Stimulated activated CD4-positive, alpha-beta T cell treated with anti-CD3 and anti-CD28 coated beads, Interleukin-12 subunit alpha, Interleukin-12 subunit beta, amount 100 ng/mL, for 24 hours (primary cell): ENCODE measurements at places on chromosomes 5 and 9.

DNA sequence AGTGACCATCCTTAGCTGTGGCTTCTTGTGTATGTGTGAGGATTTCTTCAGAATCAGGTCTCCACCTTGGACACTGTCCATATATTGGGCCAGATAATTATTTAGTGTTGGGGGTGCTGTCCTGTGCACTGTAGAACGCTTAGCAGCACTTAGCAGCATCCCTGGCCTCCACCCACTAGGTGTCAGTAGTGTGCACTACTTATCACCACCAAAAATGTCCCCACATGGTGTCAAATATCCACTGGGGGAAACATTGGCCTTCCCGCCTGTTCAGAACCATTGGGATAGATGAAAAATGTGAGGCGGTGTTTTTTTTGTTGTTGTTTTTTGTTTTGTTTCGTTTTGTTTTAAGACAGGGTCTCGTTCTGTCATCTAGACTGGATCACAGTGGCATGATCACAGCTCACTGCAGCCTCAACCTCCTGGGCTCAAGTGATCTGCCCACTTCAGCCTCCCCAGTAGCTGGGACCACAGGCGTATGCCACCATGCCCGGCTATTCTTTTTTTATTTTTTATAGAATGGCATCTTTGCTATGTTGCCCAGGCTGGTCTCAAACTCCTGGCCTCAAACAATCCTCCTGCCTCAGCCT is 67.7 kb downstream of the TENT4A start:
- peak; percentile 20 for DNase-seq

GRCh38 chr5:68455216-68455615 is 239.7 kb downstream of the PIK3R1 start:
- DNase-seq, result no peak

DNA sequence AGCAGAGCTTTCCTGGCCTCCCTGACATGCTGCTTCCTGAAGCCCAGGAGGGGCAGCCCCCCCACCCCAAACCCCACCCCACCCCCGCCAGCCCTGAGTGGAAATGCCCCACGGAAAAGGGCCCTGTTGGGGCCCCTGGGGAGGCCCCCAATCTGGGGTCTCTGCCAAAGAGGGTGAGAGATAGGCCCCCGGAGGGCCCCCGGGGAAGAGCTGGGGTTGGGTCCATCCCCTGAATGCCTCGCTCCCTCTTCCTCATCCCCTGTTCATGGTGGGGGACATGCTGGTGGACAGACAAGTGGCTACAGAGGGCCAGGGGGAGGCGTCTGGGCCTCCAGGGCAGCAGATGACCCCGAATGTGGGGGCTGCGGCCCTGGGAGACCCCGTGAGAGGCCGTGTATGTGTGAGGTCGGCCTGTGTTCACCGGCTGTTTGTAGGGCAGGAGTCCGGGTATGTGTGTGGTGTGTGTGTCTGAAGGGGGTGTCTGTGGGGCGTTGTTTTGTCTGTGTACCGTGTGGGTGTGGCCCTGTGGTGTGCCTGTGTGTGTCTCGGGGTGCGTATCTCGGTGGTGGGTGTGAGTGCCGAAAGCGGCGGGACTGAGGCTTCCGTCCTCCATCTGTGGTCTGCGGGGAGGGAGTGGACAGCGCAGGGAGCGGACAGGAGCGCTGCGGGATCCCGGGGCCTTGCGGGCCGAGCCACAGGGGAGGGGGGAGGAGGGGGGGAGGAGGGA is 11.3 kb downstream of the C9orf50 start:
- DNase-seq, result no peak

DNA sequence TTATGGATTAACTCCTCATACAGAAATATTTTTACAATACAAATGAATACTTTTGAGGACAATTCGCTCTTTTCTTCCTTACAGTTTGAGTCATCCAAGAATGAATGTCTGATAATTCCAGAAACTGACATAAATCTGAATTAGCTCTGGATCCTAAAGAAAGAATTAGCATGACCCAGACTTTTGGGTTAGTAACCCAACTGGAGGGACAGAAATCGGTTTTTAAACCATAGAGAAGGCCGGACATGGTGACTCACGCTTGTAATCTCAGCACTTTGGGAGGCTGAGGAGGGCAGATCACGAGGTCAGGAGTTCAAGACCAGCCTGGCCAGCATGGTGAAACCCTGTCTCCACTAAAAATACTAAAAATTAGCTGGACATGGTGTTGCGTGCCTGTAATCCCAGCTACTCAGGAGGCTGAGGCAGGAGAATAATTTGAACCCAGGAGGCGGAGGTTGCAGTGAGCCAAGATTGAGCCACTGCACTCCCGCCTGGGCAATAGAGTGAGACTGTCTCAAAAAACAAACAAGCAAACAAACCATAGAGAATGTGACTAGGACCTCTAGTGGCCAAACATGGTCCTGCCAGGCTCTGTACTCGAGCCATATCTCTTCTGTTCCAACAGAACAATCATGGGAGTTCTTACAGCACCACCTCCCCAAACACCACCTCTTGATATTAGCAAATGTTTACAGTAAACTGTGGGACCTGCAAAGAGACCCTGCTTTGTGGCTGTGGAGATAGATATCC is 44.8 kb downstream of the LURAP1L start:
- DNase-seq, result no peak

DNA sequence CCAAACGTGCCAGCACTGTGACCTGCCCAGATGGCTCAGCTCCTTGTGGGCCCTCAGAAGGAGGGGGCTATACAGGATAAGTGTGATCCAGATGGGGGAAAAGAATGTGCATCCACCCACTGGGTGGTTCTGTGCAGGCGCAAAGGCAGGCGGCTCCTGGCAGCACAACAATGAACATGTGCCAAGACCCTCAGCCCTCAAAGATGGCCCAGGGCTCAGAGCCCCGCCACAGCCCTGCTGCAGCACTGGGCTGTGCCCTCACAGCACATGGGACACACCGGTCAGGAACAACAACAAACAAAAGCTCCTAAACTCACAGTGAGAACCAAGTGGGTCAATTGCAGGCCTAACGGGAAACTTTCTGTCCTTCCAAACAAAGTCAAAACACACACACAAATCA is 4.7 kb downstream of the SEMA4D start:
- DNase-seq, result no peak

GRCh38 chr5:77630114-77630680 is 8.3 kb downstream of the OTP start:
- DNase-seq, result no peak

- DNase-seq, result no peak
These were observed 11.8 kb downstream of the APTX start for GRCh38 chr9:32989660-32990059.

DNA sequence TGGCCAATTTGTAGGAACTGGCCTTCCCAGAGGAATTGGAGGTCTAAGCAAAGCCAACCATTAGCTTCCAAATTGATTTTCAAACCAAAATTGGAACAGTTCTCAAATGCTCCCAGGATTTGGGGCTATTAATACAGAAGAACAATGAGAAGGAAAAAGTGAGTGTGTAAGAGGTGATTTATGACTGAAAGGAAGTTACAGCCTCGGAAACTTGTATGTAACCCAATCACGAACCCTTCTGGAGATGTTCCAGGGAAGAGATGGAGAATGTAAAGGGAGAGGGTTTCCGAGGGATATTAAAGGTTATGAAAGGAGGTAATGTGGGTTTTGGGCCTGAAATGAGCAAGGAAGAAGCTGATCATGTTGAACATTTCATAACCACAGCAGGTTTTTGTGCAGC is 93.2 kb upstream of the CXCL14 start:
- DNase-seq, result no peak

- DNase-seq, result no peak
These were observed 47.6 kb upstream of the GRHPR start for GRCh38 chr9:37374892-37375291.

- DNase-seq, result no peak
These were observed 6.7 kb downstream of the GNG10 start for GRCh38 chr9:111668026-111668573.

DNA sequence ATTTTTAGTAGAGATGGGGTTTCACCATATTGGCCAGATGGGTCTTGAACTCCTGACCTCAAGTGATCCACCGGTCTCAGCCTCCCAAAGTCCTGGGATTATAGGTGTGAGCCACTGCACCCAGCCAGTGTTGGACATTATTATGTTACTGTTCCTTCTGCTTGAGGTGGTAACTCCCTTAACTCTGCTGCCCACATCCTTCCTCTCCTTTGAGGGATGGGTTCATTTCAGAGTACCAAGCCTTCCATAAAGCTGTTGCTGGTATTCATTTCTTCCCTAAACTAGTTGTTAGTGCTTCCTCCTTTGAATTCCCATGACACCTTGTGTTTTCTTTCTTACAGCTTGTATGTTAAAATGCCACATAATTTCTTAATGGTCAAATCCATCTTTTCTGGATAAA is 54.0 kb downstream of the CTNNA1 start:
- no peak for DNase-seq

- peak; percentile 12 for DNase-seq
These were observed 57.4 kb upstream of the PLPP6 start for GRCh38 chr9:4604678-4605095.

DNA sequence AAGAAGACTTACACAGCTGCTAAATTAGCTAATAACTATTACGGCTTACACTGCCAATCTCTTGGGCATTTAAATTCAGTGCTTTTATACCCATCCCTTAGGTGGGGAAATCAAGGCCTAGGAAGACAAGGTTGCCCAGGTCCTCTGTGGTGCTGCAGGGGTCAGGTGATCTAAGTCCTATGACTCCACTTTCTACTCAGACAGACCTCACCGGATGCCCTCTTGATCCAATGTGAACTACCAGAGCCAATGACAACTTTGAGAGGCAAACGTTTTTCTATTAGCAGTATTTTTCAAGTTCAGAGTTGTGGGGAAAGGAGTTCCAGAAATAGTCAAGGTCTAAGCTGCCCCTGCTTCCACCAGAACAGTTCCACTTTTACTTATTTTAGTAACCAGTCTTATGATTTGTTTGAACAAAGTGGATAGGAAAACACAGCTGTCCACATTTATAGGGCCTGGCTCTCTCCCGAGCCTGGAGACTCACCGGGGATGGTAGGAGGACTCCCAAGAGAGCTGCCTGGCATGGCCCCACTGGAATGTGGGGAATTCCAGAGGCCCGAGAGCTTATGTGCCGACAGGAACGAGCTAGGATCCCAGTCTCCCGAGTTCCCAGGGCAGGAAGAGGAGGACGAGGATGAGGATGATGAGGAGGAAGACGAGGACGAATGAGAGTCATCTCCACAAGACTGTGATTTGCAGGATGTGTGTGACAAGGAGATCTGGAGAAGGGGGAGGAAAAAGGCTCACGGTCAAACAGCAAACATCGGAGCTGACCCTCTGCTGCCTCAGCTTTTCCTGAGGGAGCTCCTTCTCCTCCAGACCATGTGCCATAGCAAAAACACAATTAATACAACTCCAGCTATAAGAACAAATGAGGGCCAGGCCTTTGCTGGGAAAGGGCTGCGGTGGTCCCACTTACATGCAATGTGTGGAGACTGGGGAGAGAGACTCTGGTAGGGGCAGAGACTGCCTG is 16.7 kb downstream of the FAM193B start:
- no peak for DNase-seq

DNA sequence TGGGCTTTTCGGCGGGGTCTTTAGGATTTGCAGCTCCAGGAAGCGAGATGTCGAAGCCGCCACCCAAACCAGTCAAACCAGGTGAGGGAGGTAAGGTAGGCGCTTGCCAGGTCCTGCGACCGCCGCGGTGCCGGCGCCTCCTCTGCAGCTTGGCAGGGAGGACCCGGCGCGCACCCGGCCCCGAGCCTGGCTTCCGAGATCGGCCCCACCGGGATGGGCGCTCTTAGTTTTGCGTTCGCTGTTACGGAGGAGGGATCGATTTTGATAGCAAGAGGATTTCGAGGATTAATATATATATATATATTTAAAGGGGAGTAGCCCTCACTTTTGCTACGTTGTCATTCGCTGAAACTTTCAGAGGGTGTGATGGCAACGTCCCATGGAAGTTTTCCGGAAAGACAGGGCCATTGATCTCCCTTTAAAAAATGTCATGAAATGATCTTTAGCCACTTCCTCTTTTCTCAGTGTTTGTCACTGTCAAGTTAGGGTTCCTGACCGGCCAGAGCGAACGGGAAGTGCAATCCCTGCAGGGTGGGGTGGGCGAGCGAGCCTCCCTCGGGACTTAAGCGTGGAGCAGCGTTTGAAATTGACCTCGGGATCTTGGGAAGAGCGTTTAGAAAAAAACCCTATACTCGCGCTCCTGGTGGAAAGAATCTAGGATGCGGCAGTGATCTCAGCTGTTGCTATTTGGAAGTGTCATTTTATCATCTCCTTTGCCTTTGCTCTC is 495 bp downstream of the OSTF1 start:
- DNase-seq, result no peak

DNA sequence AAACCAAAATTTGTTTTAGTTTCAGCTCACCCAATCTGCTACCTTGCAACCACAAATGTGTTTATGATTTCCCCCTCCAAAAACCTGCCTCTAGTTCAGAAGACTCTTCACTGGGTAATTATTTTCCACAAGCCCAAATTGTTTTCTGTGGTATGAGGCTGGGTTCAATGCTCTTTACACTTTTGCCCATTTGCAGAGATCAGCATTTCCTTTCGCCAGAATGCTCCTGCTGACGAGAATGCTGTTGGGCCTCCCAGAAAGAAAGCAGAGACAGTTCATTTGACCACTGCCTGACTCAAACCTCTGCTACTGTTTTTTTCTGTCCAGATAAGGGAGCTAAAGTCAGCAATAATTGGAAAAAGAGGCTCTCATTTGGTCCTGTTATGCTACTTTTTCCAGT is 427.3 kb downstream of the PDE4D start:
- no peak for DNase-seq

DNA sequence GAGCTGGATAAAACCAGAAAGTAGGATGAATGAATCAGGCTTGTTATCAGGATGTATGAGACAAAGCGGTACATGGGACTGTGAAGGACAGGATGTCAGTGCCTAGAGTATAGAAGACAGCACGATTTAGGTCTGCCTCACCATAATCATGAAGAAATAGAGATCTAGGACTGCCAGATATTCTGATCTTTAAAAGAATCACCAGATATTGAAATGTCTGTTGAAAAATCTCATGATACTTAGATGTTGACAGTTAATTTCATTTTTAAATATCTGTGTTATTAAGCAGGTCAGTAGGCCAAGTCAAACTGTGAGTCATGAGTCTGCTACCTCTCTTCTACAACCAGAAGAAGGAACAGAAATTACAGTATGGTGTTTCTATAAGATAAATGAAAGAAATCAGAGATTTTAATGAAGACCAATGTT is 65.0 kb downstream of the ST8SIA4 start:
- DNase-seq, result no peak

DNA sequence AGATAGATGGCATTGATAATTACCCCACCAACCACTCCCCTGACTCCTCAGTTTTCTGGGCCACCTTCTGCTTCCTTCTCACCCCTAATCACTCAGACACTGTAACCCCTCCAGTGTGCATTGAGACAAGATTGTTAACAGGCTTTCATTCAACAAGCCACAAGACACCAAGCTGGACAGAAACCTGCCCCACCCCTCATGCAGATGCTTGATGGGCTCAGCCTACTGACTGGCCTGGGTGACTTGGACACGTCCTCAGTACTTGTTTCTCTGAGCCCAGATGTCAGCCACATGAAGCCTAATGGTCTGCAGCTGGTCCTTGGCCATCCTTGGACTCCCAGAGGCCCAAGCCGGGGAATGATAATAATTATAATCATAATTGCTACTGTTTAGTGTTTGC is 71.4 kb upstream of the SMIM23 start:
- no peak for DNase-seq
